Coronary artery (tissue), 2 donors: ENCODE measurements at places on chromosomes 7 and 10.

DNA sequence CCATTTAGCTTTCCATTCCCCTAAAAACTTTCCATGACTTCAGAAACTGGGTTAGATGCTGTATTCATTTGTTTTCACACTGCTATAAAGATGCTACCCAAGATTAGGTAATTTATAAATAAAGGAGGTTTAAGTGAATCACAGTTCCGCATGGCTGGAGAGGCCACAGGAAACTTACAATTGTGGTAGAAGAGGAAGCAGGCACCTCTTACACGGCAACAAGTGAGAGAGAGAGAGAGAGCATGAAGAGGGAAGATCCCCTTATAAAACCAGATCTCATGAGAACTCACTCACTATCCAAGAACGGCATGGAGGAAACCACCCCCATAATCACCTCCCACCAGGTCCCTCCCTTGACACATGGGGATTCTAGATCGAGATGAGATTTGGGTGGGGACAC lies 336.8 kb downstream of the TFEC start:
- DNase-seq = no peak

DNA sequence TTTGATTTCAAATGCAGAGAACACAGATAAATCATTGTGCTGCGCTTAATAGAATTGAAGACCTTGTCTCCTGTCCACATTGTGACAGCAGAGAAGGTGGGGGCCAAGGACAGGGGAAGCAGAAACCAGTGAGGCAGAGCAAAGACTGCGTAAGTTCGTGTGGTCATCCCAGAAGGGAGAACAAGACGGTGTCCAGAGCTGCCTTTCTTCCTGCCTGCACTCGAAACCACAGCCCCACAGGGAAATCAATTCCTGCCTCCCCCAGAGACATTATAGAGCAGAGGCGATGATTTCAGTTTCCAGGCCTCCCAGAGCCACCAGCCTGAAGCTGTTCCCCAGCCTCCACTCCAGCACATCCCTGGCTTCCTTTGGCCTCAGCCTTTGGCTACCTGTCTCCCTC lies 39.7 kb upstream of the UCN3 start:
- DNase-seq = no peak

DNA sequence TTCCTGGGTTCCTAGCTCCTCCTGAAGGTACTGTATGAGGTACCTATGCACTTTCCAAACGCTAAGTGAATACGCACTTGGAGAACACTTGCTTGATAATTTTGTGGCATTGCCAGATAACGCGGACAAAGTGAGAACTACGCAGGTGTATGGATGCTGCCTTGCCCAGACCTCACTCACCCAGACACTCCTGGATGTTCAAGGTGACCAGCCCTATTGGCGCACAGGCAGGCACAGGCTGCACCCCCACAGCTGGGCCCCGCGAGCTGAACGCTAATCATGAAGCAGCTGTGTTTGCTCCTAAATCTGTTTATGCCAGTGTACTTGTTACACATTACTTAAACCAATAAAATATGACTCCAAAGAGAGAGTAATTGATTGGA lies 27.3 kb downstream of the DIP2C start:
- no peak for DNase-seq

- no peak for DNase-seq
Measured at GRCh38 chr7:2873146-2873545, 29.0 kb upstream of the GNA12 start.

GRCh38 chr7:5282543-5283316 lies at the start of gene SLC29A4:
TSS of gene SLC29A4 (plus strand) at chr7:5282943. CDS start at chr7:5287817, 4,874 bp downstream.
- DNase-seq = no peak

- no peak for DNase-seq
Measured at GRCh38 chr10:19683356-19683755, 132.9 kb upstream of the PLXDC2 start.
